Memory B cell (primary cell): ENCODE measurements at places on chromosomes 1 and 21.

GRCh38 chr1:186887203-186887602, 58.5 kb downstream of the PLA2G4A start:
- no peak for DNase-seq

DNA sequence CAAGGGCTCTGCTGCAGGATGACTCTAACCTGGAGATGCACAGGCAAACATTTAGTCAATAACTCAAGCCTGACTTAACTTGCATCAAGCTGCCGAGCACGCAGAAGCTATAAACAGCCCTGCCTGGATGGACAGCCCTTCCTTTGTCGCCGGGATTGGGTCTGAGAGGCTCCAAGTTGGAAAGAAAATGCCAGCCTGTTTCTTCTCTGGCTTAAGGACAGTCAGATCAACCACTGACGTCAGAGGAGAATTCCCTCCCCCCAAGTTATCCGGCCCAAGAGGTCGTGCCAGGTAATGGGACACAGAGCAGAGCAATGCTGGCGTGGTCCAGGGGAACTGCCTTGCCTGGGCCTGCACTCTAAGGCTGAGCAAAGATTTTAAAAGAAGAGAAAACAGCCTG, 27.1 kb upstream of the LRRC38 start:
- no peak for DNase-seq

GRCh38 chr1:93616996-93617669, 64.5 kb downstream of the BCAR3 start:
- no peak for DNase-seq

- no peak for DNase-seq
Observed at GRCh38 chr1:19747761-19748160, 52.0 kb downstream of the TMCO4 start.

DNA sequence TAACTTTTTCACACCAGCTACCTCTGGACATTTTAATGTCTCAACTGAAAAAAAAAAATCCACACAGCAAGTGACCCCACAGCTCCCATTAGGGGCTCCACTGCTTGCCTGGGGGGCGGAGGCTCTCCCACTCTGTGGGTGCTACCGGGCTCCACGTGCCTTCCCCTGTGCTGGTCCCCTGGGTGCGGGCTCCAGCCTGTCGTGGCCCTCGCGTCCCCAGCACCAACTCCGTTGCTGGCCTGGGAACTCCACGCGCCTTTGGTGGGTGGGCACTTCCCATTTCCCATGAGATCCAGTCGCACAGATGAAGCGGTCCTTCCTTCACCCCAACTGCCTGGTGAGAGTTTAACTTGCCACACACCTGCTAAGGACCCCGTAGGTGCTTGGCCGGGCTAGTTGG, 27.1 kb upstream of the GPR153 start:
- DNase-seq, result no peak

GRCh38 chr1:70675737-70676156, 264.7 kb downstream of the CTH start:
- DNase-seq, result no peak

GRCh38 chr1:10832703-10833102, 36.3 kb upstream of the CASZ1 start:
- no peak for DNase-seq

DNA sequence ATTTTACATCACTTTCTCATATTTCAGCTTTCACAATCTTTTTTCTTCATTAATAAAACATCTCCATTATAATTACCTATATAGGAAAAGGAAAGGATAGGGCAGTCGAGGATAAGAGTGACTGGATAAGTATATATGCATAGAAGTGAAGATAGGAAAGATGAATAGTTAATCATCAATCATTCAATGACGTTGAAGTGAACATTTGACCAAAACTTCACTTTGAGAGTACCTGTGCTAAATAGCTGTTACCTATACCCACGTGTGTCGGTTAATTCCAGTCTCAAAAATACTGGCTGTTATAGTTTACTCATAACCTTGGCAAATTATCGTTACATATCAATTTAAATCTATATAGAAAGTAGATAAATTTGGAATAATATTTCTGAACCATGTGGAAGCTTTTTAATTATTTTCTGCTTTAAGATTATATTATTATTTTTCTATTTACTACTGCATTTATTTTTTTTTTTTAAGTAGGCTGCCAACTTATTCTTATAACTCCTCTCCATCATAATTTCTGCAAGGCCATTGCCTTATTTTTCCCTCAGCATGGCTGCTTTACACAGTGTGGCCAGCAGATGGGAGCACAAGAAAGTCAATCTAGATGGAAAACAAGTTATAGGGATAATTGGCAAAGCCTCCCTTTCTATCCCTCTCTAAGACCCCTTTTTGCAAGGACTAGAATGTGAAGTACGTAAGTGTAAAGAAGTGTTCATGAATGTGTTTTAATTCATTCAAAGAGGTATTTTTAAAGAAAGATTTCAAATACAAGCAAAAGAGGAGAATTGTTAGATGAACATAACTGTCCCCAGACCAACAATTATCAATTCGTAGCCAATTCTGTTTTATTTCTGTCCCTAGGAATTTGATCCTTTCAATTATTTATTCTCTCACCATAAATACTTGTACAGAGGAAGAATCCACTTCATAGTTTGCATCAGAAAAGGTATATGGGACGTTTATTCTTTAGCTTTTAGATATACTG, 290.4 kb downstream of the KCNT2 start:
- no peak for DNase-seq

DNA sequence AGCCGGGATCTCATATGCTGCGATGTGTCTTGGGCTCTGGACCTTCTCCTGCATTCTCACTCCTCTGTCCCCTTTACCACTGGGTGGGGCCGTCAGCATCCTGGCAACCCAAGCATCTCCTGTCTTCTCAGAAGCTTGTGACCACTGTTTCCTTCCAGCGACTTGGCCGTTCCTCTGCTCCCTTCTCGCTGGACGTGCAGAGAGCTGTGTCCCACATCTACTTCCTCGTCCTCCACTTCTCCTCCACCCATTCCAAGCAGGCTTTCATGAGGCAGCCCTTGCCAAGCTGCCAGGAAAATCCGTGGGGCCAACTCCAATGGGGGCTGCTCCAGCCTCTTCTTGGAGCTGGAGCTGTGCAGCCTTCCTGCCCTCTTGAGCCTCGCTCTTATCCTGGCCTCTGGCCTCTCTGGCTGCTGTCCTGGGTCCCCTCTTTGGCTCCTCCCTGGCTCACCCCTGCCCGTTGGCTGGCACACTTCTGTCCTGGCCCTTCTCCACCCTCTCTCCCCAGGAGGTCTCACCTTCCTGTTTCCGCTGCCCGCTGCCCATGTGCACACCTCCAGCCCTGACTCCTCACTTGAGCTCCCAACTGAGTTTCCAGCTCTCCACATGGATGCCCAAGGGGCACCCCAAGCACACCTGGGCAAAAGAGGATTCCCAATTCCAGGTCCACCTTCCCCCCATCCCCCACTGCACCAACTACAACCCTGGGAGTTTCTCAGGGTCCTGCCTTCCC, 8.7 kb downstream of the FAM131C start:
- DNase-seq, result no peak
